ENCODE measurements at places on chromosomes 11 and 22.

GRCh38 chr22:45512363-45512762 is 9.7 kb downstream of the FBLN1 start:
- DNase-seq: no peak

GRCh38 chr22:40031766-40032470 is 37.2 kb downstream of the FAM83F start:
- no peak for DNase-seq

DNA sequence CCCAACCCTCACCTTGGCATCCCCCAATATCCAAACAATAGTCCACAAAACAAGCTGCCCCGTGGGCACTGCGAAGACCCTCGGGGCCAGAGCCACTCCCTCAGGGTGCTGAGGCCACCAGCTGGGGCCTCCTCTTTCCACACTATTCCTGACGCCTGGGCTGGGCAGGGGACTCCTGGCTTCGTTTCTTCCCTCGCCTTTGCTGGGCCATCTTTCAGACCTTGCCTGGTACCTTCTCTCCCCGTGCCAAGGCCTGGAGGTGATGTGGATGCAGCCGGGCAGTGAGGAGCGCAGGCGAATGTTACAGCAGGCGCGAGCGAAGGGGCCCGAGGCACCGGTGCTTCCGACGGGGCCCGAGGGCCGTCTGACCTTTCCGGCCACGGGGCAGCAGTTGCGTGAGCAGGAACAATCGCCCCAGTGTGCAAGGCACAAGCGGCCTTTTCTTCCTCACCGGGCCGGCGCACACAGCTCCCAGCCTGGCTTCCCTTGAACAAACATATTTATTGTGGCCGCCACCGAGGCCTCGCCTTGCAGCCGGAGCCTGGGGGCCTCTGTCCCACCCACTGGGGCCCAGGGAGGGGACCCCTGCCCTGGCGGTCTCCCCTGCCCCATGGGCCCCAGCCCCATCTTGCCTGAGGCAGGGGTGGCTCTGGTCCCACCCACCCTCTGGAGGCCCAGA is 32.6 kb upstream of the KCNQ1OT1 start:
- no peak for DNase-seq

GRCh38 chr11:44274404-44274803 is 35.5 kb downstream of the ALX4 start:
- DNase-seq: no peak

DNA sequence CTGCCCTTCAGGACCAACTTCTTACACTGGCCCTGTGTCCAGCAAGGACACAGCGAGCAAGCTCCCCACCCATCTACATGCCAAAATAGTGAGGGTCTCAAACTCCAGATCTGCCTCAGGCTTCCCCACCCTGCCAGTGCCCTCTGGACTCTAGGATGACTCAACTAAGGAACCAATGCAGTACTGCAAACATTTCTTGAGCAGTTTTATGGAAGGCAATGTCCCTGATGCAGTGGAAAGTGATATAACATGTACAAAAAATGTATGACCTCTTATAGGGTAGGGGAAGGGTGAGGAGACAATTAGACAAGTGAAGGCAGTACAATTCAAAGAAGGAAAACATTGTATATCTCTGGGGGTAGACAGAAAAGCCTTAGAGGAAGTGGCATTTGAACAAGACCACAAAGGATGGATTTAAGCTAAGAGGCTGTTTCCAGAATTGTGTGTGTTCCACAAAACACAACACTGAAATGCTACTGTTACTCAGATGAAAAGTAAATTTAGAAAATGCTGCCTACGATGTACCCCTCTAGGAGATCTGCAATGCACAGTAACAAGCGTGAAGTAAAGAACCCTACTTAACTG is 47.3 kb downstream of the RAB30 start:
- no peak for DNase-seq

GRCh38 chr22:36689583-36689982 is 14.0 kb downstream of the CACNG2 start:
- DNase-seq: no peak

DNA sequence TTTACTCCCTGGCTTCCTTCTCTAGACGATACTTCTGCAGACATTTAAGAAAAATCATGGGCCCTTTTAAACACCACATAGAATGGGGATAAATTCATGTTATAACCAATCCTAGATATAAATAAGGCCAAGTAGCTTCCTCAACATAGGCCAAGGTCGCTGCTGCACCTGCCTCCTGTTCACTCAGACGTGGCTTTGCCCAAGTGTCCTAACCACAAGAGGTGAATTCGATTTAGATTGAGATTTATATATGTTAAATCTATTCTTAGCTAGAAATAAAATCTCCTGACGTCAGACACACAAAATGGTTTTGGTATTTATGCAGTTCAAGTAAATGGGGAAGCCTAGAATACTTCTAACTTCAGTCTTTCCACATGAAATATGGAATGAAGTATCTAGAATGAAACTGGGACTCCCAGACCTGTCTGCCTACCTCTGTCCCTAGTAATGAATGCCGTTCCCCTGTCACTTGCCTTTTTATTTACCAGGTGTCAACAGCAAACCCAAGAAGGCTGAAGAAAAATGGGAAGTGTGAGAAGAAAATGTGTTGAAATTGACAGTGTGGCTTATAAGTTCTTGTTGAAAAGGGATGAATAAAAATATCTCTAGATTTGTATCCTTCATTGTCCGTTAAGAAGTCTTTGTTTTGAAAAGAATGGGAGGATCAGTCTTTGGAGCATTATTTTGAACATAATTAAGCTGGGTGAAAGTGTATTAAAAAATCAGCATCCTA is 131.8 kb downstream of the HIPK3 start:
- no peak for DNase-seq

DNA sequence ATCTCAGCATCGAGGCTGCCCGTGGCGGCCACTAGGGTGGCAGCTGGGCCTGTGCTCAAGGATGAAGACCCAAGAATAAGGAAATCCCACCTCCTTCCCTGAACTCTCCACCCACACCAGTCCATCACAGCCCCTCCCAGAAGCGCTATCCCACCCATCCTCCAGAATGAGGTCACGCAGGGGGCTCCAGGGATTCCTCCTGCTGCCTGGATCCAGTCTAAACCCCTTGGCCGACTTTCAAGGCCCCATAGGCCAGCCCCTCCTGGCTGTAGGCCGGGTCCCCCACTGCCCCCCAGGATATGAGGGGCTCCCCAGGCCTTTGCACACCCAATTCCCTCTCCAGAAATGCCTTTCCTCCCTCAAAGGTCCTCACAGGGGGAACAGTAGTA is 19.0 kb upstream of the SCGB1A1 start:
- DNase-seq: no peak

- no peak for DNase-seq
These were observed 21.0 kb upstream of the SERPIND1 start for GRCh38 chr22:20752873-20753272.

- no peak for DNase-seq
These were observed 55.1 kb upstream of the SCUBE2 start for GRCh38 chr11:9146477-9146876.

DNA sequence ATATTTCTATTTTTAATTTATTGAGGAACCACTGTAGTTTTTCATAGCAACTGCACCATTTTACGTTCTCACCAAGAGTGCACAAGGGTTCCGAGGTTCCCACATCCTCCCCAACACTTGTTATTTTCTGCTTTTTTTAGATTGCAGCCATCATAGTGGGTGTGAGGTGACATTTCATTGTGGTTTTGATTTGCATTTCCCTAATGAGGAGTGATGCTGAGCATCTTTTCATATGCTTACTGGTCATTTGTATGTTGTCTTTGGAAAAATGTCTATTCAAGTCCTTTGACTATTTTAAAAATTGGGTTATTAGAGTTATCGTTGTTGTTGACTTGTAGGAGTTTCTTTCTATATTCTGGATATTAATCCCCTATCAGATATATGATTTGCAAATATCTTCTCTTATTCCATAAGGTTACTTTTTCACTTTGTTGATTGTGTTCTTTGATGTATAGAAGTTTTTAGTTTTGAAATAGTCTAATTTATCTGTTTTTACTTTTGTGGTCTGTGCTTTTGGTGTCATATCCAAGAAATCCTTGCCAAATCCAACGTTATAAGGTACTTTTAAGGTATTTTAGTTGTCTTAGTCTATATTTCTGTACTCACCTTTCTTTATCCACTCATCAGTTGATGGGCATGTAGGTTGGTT is 9.0 kb downstream of the NEAT1 start:
- no peak for DNase-seq

DNA sequence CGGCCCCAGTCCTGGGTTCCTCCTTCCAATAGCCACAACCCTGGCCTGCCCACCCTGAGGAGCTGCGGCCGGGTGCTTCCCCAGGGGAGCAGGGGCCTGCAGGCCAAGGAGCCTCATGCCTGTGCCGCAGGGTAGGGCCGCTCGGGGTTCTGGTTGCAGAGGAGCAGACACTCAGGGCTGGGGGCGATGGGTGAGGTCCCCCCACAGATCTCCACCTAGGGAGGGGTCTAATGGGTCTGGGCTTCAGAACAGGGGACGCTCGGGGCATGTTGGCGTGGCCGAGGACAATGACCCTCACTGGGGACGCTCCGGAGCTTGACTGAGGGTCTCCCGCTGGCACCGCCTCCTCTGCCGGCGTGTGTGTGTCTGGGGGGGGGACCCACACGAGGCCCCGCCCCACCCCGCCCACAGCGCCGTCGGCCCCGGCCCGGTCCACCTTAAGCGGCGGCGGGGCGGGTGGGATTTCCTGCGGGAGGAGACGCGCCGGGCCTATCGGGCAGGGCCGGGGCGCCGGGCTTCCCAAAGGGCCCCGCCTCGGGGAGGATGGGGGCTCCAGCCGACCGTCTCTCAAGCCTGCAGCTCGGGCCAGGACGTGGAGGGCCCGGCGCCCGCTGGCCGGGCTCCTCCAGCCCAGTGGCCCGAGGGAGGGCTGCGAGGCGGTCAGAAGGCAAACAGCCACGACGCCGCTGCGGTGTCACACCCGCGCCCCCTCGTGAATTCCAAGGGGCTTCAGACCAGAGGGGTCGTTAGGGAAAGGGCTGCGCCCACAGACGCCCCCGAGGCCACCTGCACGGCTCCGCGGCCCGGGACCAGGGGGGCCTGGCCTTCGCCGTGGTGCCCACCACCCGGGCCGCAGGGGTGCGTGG is 640 bp upstream of the ZDHHC8 start:
- no peak for DNase-seq

DNA sequence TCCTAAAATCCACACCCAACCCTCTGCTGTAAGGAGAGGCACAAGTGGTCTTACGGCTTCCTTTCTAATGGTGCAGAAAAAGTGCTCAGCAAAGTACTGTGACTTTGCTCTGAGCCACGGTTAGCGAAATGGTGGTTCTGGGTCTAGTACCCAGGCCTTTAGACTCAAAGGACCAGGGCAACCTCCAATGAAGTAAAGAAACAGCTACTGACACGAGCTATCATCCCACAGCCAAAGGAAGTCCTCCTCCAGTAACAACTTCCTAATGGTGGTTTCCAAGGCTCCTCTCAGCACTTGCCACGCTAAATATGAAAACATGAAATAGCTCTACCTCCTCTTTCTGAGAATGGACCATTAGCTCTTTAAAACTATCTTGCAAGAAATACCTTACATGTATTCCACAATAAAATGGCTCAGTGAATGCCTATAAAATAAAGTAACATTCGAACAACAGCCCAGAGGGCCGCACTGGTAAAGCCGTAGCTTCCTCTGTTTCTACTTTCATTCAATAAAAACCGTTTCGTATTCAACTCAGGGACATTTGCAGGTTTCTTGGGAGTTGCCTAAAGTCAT is 122.4 kb downstream of the ETS1 start:
- DNase-seq: no peak

DNA sequence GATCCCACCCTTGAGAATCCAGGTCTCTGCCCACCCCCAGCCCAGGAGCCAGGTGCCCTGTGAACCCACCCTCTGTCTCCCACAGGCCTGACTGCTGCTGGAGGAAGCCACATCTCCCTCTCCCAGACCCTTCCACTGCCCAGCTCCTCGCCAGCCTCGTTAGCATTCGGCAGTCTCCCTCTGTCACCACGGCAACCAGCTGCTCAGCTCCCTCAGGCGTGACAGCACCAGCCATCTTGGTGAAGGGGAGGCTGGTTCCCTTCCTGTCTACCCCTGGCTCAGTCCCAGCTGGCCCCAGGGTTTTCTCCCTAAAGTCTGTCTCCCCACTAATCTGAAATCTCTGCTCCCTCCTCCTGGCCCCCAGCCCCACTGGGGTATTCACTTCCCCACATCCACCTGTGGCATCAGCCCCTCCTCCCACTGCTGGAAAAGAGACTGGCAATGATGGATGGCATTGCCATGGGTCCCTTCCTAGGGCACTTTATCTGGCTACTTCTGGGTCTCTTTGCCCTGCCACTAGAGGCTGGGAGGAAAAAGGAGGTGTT is 28.1 kb downstream of the NRXN2 start:
- DNase-seq: no peak

DNA sequence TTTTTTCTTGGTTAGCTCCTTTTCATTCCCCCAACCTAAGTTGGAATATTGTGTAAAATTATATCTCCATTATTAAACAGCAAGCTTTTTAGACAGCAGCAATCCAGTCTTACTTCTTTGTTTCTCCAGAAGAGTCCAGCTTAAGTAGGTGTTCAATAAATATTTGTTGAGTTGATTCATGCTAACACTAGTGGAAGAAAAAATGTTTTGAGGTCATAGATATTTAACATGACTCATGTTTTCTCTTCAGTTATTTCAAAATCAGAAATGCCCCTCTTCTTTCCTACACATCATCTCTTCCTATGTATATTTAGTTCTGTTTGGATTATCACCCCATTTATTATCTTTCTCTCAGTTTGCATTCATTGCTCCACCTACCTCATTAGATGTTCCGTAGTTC is 20.3 kb downstream of the CCDC83 start:
- DNase-seq: peak; percentile 65

DNA sequence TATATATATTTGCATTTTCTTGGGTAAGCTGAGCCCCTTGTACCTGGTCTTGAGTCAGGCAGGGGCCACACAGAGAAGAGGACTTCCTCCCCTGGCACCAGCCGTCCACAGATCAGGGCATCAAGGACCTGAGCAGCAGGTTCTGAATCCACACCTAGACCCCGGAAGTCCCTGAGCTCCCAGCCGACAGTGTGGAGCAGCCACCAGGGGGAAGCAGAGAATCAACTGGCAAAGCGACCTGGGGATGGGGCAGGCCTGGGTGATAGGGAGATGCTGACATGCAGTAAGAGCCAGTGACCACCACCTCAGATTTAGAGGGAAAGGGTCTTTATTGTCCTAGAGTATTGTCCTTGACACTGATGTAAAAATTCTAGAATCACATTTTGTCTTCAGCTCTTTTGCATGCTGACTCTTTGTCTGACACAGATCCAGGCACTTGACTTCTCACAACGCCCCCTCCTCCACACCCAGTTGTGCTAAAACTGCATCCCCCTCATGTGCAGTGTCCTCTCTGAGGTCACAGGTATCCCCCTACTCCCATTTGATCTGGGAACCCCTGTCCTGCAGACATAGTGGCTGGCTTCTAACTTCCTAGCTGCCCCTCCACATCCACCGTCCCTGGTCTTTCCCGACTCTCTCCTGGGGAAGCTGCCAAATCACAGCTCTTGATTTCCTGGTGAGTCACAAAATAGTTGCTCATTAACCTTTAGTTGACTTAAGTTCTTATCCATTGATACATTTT is 109.3 kb downstream of the GGTLC2 start:
- DNase-seq: no peak

DNA sequence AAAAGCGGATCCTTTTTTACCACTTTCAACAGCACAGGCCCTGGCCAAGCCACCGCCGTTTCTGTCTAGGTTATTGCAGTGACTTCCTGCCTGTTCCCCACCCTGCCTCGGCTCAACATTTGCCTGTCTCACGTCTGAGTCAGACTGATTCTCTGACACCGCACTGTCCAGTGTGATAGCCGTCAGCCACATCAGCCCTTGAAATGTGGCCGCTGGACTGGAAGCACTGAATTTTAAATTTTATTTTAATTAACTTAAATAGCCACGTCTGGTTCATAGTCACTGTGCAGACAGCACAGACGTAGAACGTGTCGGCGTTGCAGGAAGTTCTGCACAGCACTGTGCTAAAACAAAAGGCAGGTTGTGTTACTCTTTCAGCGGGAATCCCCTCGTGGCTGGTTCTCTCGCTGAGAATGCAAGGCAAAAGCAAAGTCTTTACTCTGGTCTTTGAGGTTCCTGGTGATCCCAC is 56.3 kb upstream of the ADSL start:
- DNase-seq: no peak

Measured in Panc1 (cell line).